Renal pelvis (tissue), 12 donors: ENCODE measurements at places on chromosomes 2 and 18. TPM values are rescaled to one million over a fixed set of nuclear protein-coding genes. Genes with fewer than 3 reads are reported as not detected.

The NFU1 gene
- polyA plus RNA-seq = 54.7 TPM

The CRYBA2 gene
- polyA plus RNA-seq = not detected

The VWC2L gene
- 0.16 TPM for polyA plus RNA-seq

The AKAIN1 gene
- polyA plus RNA-seq = not detected

The PDE1A gene
- 20.1 TPM for polyA plus RNA-seq

The RNU2-63P gene
- not detected for polyA plus RNA-seq

The AAK1 gene
- polyA plus RNA-seq = 26.4 TPM

The DLX1 gene
- 0.37 TPM for polyA plus RNA-seq

The NEU2 gene
- polyA plus RNA-seq = not detected

The SULT1C4 gene
- polyA plus RNA-seq = 52.1 TPM

The CCDC141 gene
- polyA plus RNA-seq = 0.12 TPM

The LNPK gene
- polyA plus RNA-seq = 24.0 TPM

The FOXI3 gene
- 0.19 TPM for polyA plus RNA-seq

The PROM2 gene
- 46.1 TPM for polyA plus RNA-seq

The CDH20 gene
- polyA plus RNA-seq = 3.7 TPM

The PTPN18 gene
- polyA plus RNA-seq = 42.6 TPM

The TUBA4B gene
- 0.89 TPM for polyA plus RNA-seq

The SPP2 gene
- not detected for polyA plus RNA-seq

The SPATA3 gene
- not detected for polyA plus RNA-seq

The CHRNG gene
- 1.4 TPM for polyA plus RNA-seq

The LOXHD1 gene
- 0.78 TPM for polyA plus RNA-seq

The ZNF385B gene
- 13.9 TPM for polyA plus RNA-seq

The SERPINB3 gene
- not detected for polyA plus RNA-seq

The CCL20 gene
- 0.66 TPM for polyA plus RNA-seq

The GRHL1 gene
- 6.8 TPM for polyA plus RNA-seq

The VIL1 gene
- polyA plus RNA-seq = 22.8 TPM

The IL18RAP gene
- 0.68 TPM for polyA plus RNA-seq

The EVA1A gene
- 16.3 TPM for polyA plus RNA-seq

The IL1R1 gene
- 29.5 TPM for polyA plus RNA-seq

The C1GALT1C1L gene
- 3.0 TPM for polyA plus RNA-seq

The GTF2A1L gene
- polyA plus RNA-seq = 0.95 TPM

The STON1 gene
- 31.1 TPM for polyA plus RNA-seq

The ATG16L1 gene
- polyA plus RNA-seq = 20.6 TPM

The TSGA10 gene
- 20.4 TPM for polyA plus RNA-seq

The M1AP gene
- 1.1 TPM for polyA plus RNA-seq

The CAPN14 gene
- 0.18 TPM for polyA plus RNA-seq

The PLB1 gene
- polyA plus RNA-seq = 1.3 TPM

The CHRND gene
- polyA plus RNA-seq = 0.47 TPM

The TIGD1 gene
- 13.7 TPM for polyA plus RNA-seq

The CFAP65 gene
- polyA plus RNA-seq = 0.07 TPM

The RAB17 gene
- 22.3 TPM for polyA plus RNA-seq

The SERPINB13 gene
- polyA plus RNA-seq = not detected

The FKBP7 gene
- polyA plus RNA-seq = 49.6 TPM

The TGOLN2 gene
- polyA plus RNA-seq = 102 TPM

The TXNDC2 gene
- polyA plus RNA-seq = 0.07 TPM

The DPP10 gene
- polyA plus RNA-seq = 10.2 TPM

The DQX1 gene
- polyA plus RNA-seq = 0.43 TPM

The SEMA4F gene
- 8.7 TPM for polyA plus RNA-seq

The IL1RN gene
- polyA plus RNA-seq = 2.9 TPM

The MOGAT1 gene
- polyA plus RNA-seq = 0.10 TPM

The FAM237A gene
- not detected for polyA plus RNA-seq

The UGT1A10 gene
- polyA plus RNA-seq = not detected

The HOXD1 gene
- polyA plus RNA-seq = 9.9 TPM

The AP1S3 gene
- 11.1 TPM for polyA plus RNA-seq

The TNS1 gene
- polyA plus RNA-seq = 56.6 TPM
